GM18507 (cell line): ENCODE measurements at places on chromosomes 7 and 10.

- DNase-seq: no peak
Observed at GRCh38 chr7:98307971-98308466, 26.5 kb downstream of the BRI3 start.

DNA sequence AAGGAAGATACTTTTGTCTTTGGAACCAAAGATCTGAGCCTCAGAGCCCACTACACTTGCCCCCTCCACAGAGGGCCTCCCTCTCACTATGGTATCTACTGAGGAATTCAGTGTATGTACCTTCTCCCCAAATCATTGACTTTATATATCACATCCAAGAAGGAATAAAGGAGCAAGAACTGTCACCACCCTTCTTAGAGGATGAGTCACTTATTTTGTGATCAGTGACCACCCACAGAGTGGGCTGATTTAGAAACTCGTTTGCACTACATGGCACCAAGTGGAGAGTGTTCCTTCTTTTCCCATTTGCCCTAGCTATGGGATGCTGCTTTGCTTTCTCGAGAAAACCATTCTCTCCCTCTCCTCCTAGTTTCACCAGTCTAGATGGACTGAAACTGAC is 5.7 kb downstream of the TMEM243 start:
- no peak for DNase-seq

GRCh38 chr10:113916053-113916452 is 61.6 kb downstream of the NHLRC2 start:
- DNase-seq: no peak

DNA sequence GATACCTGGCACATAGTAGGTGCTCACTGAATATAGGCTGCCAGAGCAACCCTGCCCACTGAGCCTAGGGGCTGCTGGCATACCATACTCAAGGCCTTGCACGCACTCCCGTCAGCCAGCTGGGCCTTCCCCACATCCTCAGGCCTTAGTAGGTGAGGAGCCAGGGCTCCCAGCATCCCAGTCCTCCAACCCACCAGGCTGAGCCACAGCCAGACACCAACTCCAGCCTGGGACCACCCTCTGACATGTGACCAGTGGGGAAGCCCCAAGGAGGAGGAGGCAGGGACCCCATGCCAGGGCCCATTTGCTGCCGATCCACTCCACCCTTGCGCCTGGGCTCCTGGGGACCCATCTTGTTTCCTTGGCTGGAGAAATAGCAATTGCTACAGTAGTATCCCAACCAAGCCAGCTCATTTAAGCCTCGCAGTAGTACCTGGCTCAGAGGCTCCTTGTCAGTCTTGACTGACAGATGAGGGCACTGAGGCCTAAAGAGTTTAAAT is 11.4 kb downstream of the SLIT1 start:
- DNase-seq: no peak

DNA sequence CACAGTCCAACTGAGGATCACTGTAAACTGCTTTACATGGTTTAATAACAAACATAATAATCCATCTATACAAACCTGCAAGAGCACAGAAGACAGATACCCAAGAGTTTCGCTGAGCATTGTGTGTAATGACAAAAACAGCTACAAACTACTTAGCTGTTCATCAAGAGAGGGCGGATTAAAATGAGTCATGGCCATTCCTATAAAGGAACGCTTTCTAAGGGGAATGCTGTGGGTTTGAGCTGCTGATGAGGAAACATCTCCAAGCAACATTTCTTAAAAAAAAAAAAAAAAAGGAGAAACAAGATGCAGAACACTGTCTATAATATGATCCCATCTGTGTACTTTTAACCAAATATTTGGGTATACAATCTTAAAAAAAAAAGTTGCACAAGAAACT is 33.8 kb downstream of the VOPP1 start:
- DNase-seq: no peak

GRCh38 chr7:130139193-130139960 is 65.8 kb downstream of the TMEM209 start:
- DNase-seq: no peak

GRCh38 chr7:38934536-38934935 is 25.5 kb upstream of the VPS41 start:
- no peak for DNase-seq

GRCh38 chr7:141928845-141929195 is 12.6 kb downstream of the OR9A4 start:
- no peak for DNase-seq

GRCh38 chr7:106609416-106609815 is 51.5 kb downstream of the CCDC71L start:
- no peak for DNase-seq

- DNase-seq: no peak
Observed at GRCh38 chr7:1853986-1854865, 184.1 kb downstream of the ELFN1 start.
